Mammary microvascular endothelial cell (primary cell): ENCODE measurements at places on chromosomes 5 and 9. TPM values are rescaled to one million over a fixed set of nuclear protein-coding genes. Genes with fewer than 3 reads are reported as not detected.

TLR4 gene
- total RNA-seq, result 134 and 147 TPM in 2 replicates

ZNF346 gene
- total RNA-seq, result 11.2 and 12.1 TPM in 2 replicates

LPCAT1 gene
- total RNA-seq, result 43.9 and 55.0 TPM in 2 replicates

FAF2 gene
- 29.3 and 31.3 TPM in 2 replicates for total RNA-seq

MUSK gene
- total RNA-seq, result not detected in 2 replicates
